RPMI7951 (cell line): ENCODE measurements at places on chromosomes 1 and 21. TPM values are rescaled to one million over a fixed set of nuclear protein-coding genes. Genes with fewer than 3 reads are reported as not detected.

GRCh38 chr1:229167318-229167717, 103.6 kb upstream of the RAB4A start:
- no peak for DNase-seq

GRCh38 chr1:90007979-90008404, 13.1 kb downstream of the ZNF326 start:
- DNase-seq: no peak

CD164L2 gene
- not detected in 2 replicates for total RNA-seq

SAMD11 gene
- total RNA-seq: 0.20 and 0.48 TPM in 2 replicates

DNA sequence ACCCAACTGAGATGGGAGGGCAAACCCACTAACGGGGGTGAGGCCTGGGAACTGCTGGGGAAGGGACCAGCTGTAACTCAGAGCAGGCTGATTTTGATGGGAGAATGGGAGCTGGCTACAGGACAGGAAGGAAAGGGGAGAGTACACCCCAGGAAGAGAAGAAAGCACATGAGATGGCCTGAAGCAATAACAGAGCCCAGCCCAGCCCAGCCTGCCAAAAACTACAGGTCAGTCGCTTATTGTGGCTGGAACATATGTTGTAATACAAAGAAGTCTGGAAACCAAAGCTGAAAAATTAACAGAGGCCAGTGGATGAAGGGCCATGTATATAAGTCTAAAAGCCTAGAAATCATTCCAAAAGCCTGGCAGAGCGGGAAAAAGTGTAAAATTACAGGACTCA, 1.6 kb downstream of the ITLN2 start:
- DNase-seq: no peak
